ENCODE measurements at places on chromosomes 12 and 14.
A peak's percentile ranks its signal among the peaks of the same experiment; 100 is the strongest.

GRCh38 chr12:11745113-11745512 is 95.6 kb downstream of the ETV6 start:
- DNase-seq: no peak

DNA sequence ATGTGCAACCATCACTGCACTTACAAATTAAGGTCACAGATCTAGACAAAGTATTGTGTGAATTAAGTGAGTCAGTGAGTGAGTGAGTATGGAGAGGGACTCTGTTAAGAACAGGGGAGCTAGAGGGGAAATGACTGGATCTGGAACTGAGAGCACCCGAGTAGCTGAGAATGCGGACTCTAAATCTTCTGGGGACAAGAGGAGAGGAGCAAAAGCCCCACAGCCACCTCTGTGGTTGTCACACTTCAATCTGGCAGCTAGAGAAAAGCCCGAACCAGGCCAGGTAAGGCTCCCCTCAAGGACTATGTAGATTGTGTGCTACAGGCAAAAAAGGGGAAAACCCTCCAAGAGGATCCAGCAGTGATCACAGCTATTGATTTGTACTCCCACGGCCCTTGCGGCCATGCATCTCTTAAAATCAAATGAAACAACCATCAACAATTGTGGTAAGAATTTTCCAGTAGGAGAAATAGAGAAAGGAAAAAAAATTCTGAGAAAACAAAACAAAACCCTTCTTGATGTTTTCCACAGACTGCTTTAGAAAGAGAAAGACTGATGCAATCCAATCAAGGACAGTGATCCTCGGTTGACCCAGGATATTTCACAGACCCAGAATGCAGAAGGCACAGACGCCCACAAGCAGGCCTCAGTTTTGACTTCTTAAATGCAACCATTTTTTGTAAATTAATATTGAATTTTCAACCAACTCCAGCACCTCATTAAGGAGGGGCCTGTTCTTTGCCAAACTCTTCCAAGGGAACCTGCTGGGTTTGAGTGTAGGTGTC is 109.6 kb downstream of the SLC38A6 start:
- DNase-seq: no peak

- no peak for DNase-seq
These were observed at the start of gene PAPLN for GRCh38 chr14:73237219-73237785. Gene PAPLN (plus strand): TSS chr14:73237506. CDS start chr14:73239779, 2,273 bp downstream.

DNA sequence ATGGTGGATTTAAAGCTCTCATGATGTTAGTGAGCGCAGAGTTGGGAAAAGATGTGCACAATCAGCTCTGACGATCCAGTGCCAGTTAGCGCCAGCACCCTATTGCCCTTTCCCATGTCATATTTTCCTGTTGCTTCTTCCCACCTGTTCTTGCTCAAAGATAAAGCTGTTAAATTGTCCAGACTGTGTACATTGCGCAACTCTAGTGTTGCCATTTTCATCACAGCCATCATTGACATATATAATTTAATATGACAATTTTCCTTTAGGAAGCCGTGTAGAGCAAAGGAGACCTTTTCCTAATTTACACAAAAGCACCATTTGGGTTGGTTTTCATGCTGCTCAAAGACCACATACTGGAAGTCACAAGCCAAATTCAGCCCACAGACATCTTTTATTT is 5.7 kb upstream of the C12orf42 start:
- DNase-seq: no peak

DNA sequence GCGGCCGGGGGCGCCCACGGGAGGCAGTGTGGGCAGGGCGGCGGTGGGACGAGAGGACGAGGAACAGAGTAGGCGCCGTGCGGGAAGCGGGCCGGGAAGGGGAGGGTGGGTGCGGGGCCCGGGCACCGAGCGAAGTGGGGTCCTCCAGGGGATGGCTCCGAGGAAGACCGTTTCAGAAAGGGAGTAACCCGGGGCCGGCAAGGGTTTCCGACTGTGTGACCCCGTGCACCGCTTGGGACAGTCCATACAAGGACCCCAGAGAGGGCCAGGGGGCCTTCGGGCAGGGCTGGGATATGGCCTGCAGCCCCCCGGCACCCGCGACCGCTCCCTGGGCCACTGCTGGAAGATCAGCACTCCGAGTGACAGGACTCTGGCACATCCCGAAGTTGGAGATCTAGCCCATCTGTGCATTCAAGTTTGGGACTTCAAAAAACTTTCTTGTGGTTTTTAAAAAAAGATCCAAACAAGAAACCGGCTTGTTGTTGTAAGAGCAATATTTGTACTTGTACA is 448 bp downstream of the TSPAN9 start:
- DNase-seq: no peak

- no peak for DNase-seq
These were observed 148.3 kb downstream of the TGFB3 start for GRCh38 chr14:75833326-75834020.

DNA sequence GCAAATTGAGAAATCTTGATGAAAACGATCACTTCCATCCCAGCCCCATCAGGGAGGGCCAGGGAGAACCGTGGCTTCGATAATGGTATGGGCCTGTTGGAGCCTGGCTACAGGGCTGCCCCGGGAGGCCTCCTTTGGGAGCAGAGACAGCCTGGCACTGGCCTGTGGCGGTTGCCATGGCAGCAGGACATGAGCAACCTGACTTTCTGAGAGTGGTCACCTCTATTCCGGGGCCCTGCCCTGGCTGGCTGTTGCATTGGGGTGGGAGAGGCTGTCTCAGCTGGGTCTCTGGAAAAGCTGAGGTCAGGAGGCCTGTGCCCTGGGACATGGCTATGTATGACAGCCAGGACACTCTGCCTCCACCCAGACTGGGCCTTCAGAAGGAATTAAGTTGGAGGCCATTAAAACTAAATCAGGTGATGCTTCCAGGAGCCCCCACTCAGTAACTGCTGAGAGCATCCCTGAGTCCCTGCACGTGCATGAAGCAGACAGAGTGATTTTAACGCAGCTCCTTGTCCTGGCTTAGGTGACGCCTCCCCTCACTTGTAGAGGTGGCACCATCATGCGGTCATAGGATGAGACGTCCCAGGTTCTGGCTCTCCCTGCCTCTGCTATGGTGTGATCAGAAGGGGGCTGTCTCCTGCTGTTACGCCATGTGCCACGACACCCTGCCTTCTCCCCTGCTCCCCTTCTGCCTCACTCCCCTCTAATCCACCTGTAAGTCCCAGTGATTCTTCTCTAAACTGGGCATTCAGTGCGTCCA is 126.3 kb downstream of the SLC25A47 start:
- no peak for DNase-seq

DNA sequence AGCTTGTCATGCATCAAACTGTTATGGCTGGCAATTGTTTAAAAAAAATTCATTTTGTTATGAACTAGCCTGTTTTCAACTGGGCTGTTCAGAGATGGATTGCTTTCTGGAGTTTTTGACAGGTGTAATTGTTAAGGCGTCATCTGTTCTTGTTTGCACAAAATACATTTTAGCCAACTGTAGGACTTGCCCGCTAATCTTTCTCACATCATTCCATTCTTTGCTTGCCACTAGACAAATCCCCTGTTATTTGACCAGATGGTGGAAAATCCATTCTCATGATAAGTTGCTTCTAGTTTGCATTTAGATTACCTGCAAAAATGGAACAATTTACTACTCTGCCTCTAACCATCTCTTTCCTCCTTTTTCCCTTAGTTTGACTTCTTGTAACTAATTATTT is 114.3 kb downstream of the NPAS3 start:
- no peak for DNase-seq

- no peak for DNase-seq
These were observed 425.6 kb downstream of the NRXN3 start for GRCh38 chr14:78595797-78596196.

GRCh38 chr12:66345956-66346355 is 43.7 kb downstream of the HELB start:
- DNase-seq: no peak

GRCh38 chr12:32885831-32886230 is 10.7 kb downstream of the PKP2 start:
- no peak for DNase-seq

- DNase-seq: no peak
These were observed 664.6 kb downstream of the BCL11B start for GRCh38 chr14:98607341-98607910.

DNA sequence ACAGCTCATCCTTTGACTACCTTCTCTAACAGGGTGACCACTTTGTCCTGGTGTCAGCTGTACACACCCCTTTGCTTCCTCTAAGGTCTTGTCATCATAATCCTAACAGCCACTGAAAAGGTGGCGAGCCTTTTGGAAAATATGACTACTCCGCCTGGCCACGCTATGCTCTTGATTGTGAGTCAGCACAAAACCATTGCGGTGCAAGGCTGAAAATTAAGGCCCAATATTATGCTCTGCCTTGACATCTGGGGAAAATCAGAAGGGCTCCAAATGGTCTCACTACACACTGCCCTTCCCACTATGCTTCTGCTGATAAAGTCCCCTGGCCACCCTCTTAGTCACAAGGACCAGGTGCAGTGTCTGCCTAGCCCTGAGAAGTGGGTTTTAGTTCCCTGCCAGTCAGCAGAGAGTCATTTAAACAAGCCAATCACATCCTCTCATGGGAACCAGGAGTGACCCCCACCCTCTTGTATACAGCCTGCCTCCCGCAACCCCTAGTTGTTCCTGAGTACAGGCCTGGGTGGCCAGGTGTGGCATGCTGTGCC is 34.3 kb downstream of the FGD6 start:
- no peak for DNase-seq

DNA sequence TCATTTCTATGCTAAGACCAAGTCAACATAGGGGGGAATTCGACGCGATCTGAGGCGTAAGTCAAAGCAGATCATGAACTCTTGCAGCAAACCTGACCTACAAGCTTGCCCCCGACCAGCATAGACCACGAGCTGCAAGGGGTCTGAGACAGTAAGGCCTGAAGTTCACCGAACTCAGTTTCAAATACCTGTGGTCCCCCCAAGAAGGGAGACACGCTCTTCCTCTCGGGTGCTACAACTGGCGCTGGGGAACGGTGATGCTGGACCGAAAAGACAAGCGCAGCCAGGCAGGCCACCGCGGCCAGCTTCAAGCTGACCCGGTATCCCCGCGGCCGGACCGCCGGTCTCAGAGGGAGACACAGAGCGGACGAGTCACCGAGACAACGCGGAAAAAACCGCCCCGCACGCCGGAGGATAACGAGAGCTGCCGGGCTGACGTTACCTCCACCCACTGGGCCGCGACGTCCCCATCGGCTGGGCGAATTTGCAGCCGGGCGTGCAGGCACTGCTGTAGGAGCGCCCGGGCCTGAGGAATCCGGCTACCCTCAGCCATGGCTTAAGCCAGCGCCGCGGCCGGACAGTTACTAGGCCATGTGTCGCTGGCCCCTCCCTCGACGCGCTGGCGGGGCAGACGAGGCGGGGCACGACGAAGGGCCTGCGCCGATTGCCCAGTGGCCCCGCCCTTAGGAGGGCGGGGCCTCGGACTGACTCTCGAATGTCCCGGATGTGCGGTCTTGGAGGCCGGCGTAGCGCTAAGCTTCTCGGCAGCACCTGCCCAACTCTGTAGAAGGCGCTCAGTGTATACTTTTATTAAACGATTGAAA is at the start of gene DTD2:
Gene DTD2 (minus strand): TSS at position 666 of the 824 bp plus-strand sequence. CDS start 113 bp downstream, at position 553.
- DNase-seq: peak; percentile 86

DNA sequence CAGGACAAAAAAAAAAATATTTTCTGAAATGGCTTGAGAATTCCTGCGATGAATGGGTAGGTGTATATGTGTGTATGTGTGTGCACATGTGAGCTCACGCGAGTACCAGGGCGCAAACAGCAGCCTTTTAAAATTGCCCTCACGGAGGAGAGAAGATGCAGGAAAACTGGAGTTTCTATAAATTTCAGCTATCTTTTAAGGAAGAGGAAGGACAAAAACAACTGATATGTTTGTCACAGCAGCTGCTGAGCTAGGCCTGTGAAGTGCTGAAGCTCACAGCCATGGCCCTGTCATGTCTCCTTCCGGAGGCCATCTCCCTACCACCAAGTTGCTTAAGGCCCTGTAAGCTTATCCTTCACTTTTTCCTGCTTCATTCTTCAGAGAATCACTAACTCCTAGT is 40.8 kb downstream of the DUSP16 start:
- DNase-seq: no peak

DNA sequence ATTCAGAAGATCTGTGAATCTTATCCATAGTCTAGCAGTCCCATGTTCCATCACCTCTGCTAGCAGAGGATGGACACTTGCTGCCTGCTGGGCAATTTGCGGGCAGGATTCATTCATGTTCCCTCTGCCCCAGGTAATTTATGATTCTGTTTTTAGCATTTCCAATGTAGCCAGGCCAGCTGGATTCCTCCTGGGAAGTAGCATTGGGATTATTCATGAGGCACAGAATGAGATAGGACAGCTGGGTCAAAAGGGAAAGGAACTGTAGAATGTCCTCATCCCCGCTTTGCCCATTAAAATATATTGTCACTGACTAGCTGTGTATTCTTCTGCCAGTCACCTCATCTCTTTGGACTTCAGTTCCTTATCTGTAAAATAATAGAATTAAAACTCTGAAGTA is 68.7 kb downstream of the SLC35F4 start:
- DNase-seq: no peak

GRCh38 chr14:91286530-91286937 is 42.0 kb upstream of the GPR68 start:
- peak; percentile 43 for DNase-seq

DNA sequence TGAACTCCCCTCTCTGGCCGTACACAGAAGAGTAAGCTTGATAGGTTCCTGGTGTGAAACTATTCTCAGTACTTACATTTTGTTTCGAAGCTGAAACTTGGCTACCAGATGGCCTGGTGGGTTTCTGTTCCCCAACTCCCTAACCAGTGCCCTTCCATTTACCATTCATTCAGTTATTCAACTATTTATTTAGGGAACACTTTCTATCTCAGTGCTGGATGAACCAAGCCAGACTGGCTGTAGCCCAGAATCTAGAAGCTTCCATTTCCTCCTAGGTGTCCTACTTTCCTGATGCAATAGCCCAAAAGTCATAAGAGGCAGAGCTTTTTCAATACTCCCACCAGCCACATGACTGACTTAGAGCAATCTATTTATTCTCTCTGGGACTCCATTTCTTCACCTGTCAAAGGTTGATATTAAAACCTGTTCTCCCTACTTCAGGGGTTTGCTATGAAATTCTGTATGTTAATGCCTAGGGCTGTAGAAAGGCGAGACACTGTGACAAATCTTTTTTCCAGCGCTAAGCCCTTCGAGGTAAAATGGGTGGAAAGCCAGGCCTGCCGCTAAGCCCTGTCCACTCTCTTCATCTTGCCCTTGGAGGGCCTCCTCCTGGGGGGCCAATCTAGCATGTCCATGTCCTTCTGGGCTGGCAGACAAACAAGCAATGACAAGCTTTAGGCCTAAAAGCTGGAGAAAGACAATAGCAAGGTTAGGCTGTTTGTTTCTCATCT is 8.1 kb upstream of the IRF2BPL start:
- no peak for DNase-seq
